Right renal cortex interstitium (tissue), 3 donors: ENCODE measurements at places on chromosomes 7 and 10. TPM values are rescaled to one million over a fixed set of nuclear protein-coding genes. Genes with fewer than 3 reads are reported as not detected.

Gene HGF
- 3.1 TPM for polyA plus RNA-seq

Gene CPVL
- polyA plus RNA-seq: 67.9 TPM

Gene GHRHR
- polyA plus RNA-seq: 0.69 TPM

Gene NFE2L3
- polyA plus RNA-seq: 46.1 TPM

Gene CLCN1
- 0.10 TPM for polyA plus RNA-seq

Gene CHCHD1
- polyA plus RNA-seq: 47.1 TPM

Gene ZNF92
- polyA plus RNA-seq: 23.3 TPM

Gene BAMBI
- polyA plus RNA-seq: 41.4 TPM
